T-helper 17 cell (primary cell): ENCODE measurements at places on chromosomes 5 and 9.

DNA sequence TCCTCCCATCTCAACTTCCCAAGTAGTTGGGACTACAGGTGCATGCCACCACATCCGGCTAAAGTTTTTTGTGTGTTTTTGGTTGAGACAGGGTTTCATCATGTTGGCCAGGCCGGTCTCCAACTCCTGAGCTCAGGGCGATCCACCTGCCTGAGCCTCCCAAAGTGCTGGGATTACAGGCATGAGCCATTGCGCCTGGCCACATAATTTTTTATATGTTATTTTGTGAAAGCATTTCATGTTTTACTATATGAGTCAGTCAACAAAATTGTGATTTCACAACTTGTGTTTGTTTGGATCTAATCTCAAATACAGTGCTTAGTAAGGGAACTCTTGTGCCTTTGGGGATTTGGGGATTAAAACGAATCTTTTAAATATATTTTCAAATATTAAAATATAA lies 20.0 kb upstream of the FAM120AOS start:
- DNase-seq, result no peak
- H3K4me3 ChIP-seq, result no peak overlapping the region
- peaks cover 34% of the 10 kb centered on the region for H3K4me1 ChIP-seq
- H3K27me3 ChIP-seq, result no peaks in the 10 kb centered on the region
- peaks cover 5% of the 10 kb centered on the region for H3K36me3 ChIP-seq
- H3K27ac ChIP-seq, result no peak overlapping the region

DNA sequence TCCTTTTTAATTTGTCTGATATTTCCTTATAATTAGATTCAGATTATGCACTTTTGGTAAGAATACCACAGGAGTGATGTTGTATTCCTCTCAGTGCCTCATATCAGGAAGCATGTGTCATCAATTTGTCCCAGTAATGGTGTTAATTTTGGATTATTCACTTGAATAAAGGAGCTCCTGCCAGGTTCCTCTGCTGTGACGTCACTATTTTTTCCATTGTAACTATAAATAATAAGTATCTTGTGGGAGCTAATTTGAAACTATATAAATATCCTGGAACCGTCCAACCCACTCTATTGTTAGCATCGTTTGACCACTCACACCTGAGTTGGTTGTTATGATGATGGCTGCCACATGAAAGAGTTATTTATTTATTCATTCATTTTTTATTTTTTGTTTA lies 107.9 kb downstream of the INVS start:
- peaks cover 8% of the 10 kb centered on the region for H3K4me1 ChIP-seq
- H3K27me3 ChIP-seq, result no peaks in the 10 kb centered on the region
- no peak overlapping the region for H3K27ac ChIP-seq
- peaks cover 2% of the 10 kb centered on the region for H3K36me3 ChIP-seq

DNA sequence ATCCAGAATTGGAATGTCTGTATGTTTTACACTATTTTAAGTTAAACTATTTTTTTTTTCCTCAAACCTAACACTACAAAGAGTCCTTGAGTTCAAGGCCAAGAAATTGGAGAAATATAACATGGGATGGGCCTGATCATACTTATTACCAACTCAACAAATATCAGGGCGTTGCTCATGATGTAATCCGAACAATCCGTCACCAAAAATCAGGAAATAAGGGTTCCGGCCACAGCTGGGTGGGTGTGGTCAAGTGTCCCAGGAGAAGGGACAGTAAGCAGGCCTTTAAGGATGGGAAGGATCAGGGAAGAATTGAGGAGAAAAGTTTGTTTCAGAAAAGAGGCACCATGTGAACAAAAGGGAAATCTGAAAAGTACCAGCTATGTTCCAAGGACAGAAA lies 29.8 kb downstream of the MED27 start:
- peaks cover 22% of the 10 kb centered on the region for H3K4me1 ChIP-seq
- no peaks in the 10 kb centered on the region for H3K27me3 ChIP-seq
- H3K36me3 ChIP-seq, result peaks cover 5% of the 10 kb centered on the region
- DNase-seq, result no peak
- peak overlapping the region; percentile 29 for H3K27ac ChIP-seq
- no peak overlapping the region for H3K4me3 ChIP-seq

- peaks cover 20% of the 10 kb centered on the region for H3K4me1 ChIP-seq
- no peaks in the 10 kb centered on the region for H3K27me3 ChIP-seq
- peaks cover 8% of the 10 kb centered on the region for H3K36me3 ChIP-seq
- H3K27ac ChIP-seq, result peak overlapping the region; percentile 75
Observed at GRCh38 chr9:93010704-93011103, 47.8 kb upstream of the SUSD3 start.

- DNase-seq, result no peak
- peaks cover 21% of the 10 kb centered on the region for H3K27me3 ChIP-seq
- H3K4me1 ChIP-seq, result peaks cover 4% of the 10 kb centered on the region
- H3K4me3 ChIP-seq, result no peak overlapping the region
- H3K27ac ChIP-seq, result no peak overlapping the region
- H3K36me3 ChIP-seq, result no peaks in the 10 kb centered on the region
Observed at GRCh38 chr9:86075132-86076109, 23.9 kb downstream of the GOLM1 start.

- H3K27me3 ChIP-seq, result peaks cover 5% of the 10 kb centered on the region
- H3K27ac ChIP-seq, result no peak overlapping the region
- no peaks in the 10 kb centered on the region for H3K36me3 ChIP-seq
- H3K4me3 ChIP-seq, result no peak overlapping the region
Observed at GRCh38 chr5:38290028-38290653, 31.8 kb downstream of the EGFLAM start.

- no peak overlapping the region for H3K27ac ChIP-seq
- H3K4me3 ChIP-seq, result no peak overlapping the region
- peaks cover 66% of the 10 kb centered on the region for H3K27me3 ChIP-seq
- peaks cover 3% of the 10 kb centered on the region for H3K36me3 ChIP-seq
- DNase-seq, result no peak
Observed at GRCh38 chr5:133801955-133802751, 166.3 kb downstream of the C5orf15 start.

DNA sequence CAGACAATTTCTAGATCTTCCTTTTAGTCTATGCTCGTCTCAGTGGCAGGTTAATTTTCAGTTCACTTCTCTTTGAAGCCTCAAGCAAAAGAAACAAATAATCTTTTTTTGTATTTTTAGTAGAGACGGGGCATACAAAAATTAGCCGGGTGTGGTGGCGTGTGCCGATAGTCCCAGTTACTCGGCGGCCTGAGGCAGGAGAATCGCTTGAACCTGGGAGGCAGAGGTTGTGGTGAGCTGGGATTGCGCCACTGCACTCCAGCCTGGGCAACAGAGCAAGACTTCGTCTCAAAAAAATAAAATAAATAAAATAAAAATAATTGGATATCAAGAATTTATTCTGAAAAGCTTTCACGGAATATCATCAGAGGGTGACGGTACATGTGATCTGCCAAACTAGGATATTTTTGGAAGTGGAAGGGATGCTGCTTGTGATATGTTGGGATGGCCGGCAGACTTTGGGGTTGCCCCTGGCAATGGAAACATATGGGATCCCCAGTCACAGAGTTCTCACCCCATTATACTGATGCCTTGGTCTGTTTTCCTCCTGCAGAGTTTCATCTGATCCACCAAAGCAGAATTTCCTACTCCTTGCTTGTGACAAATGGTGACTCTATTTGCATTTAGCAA lies 7.6 kb upstream of the LCP2 start:
- no peaks in the 10 kb centered on the region for H3K36me3 ChIP-seq
- no peak overlapping the region for H3K4me3 ChIP-seq
- H3K27me3 ChIP-seq, result no peaks in the 10 kb centered on the region
- peak overlapping the region; percentile 96 for H3K27ac ChIP-seq
- no peak for DNase-seq

DNA sequence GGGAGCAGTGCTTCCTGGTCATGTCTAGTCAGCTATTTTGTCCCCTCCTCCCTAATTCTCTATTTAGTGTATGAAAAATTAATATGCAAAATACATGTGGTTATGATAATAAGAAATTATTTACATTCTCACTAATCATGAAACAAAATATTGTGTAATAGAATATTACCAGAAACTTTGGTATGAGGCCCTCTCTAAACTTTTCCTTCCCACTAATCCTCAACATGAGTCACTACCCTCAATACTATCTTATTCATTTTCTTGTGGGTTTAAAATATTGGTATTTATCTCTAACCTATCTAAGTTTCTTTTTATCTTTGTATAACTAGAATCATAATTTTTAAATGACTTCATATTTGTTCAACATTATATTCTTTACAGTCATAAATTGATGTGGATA lies 545.9 kb upstream of the PTPRD start:
- H3K27me3 ChIP-seq, result no peaks in the 10 kb centered on the region
- no peak overlapping the region for H3K27ac ChIP-seq
- H3K36me3 ChIP-seq, result no peaks in the 10 kb centered on the region

DNA sequence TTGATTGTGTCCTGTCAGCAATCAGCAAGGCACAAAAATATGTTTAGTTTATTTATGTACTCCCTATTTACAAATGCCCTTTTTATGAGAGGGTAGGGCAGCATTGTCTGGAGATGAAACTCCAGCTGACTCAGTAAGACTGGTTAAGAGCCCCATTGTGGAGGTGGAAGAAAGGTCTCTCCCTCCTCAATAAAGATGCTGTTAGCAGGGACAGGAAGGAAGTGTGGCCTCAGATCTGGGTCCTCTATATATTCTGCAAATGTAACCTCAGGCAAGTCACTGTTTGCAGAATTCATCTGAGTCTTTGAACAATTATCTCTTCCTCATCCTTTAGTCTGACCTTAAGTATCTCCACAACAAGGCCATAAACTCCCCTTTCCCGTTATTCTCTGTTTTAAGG lies 48.3 kb upstream of the TRAF1 start:
- peak overlapping the region; percentile 52 for H3K4me3 ChIP-seq
- no peak for DNase-seq
- H3K27me3 ChIP-seq, result no peaks in the 10 kb centered on the region
- H3K4me1 ChIP-seq, result peaks cover 13% of the 10 kb centered on the region

- peaks cover 5% of the 10 kb centered on the region for H3K36me3 ChIP-seq
- H3K27me3 ChIP-seq, result no peaks in the 10 kb centered on the region
Observed at GRCh38 chr5:141534492-141535213, 45.8 kb downstream of the PCDHGC5 start.

- peaks cover 24% of the 10 kb centered on the region for H3K27me3 ChIP-seq
- no peak for DNase-seq
- H3K36me3 ChIP-seq, result no peaks in the 10 kb centered on the region
- H3K4me1 ChIP-seq, result no peaks in the 10 kb centered on the region
- H3K4me3 ChIP-seq, result no peak overlapping the region
- H3K27ac ChIP-seq, result no peak overlapping the region
Observed at GRCh38 chr5:148147415-148147814, 20.9 kb upstream of the SPINK14 start.

GRCh38 chr9:4894076-4894475 lies 91.0 kb upstream of the JAK2 start:
- no peaks in the 10 kb centered on the region for H3K27me3 ChIP-seq
- H3K27ac ChIP-seq, result no peak overlapping the region
- no peaks in the 10 kb centered on the region for H3K4me1 ChIP-seq
- no peak overlapping the region for H3K4me3 ChIP-seq
- no peak for DNase-seq
- H3K36me3 ChIP-seq, result no peaks in the 10 kb centered on the region

DNA sequence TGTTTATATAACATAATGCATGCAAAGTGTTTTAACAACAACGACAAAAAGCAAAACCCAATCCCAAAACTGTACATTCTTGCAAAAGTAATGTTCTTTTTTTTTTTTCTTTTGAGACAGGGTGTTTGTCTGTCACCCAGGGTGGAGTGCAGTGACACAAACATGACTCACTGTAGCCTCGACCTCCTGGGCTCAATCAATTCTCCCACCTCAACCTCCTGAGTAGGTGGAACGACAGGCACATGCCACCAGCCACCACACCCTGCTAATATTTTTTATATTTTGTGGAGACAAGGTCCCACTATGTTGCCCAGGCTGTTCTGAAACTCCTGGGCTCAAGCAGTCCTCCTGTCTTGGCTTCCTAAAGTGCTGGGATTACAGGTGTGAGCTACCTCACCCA lies 13.6 kb upstream of the HAVCR1 start:
- H3K4me1 ChIP-seq, result no peaks in the 10 kb centered on the region
- DNase-seq, result no peak
- H3K27ac ChIP-seq, result no peak overlapping the region
- H3K36me3 ChIP-seq, result peaks cover 2% of the 10 kb centered on the region
- H3K27me3 ChIP-seq, result no peaks in the 10 kb centered on the region
- H3K4me3 ChIP-seq, result no peak overlapping the region

- peaks cover 10% of the 10 kb centered on the region for H3K4me1 ChIP-seq
- H3K4me3 ChIP-seq, result no peak overlapping the region
- DNase-seq, result no peak
- peaks cover 4% of the 10 kb centered on the region for H3K36me3 ChIP-seq
Observed at GRCh38 chr9:4575997-4576396, 85.7 kb downstream of the SLC1A1 start.

- H3K4me3 ChIP-seq, result peak overlapping the region; percentile 98
- H3K4me1 ChIP-seq, result peaks cover 26% of the 10 kb centered on the region
- peaks cover 2% of the 10 kb centered on the region for H3K36me3 ChIP-seq
- peak overlapping the region; percentile 93 for H3K27ac ChIP-seq
Observed at GRCh38 chr5:115545351-115545882, 842 bp upstream of the FEM1C start.

GRCh38 chr9:5531101-5531882 lies 21.0 kb downstream of the PDCD1LG2 start:
- peaks cover 3% of the 10 kb centered on the region for H3K36me3 ChIP-seq
- peak overlapping the region; percentile 77 for H3K4me3 ChIP-seq
- H3K27ac ChIP-seq, result peak overlapping the region; percentile 96
- no peak for DNase-seq
- peaks cover 31% of the 10 kb centered on the region for H3K4me1 ChIP-seq

- DNase-seq, result no peak
- H3K27ac ChIP-seq, result no peak overlapping the region
- no peak overlapping the region for H3K4me3 ChIP-seq
- no peaks in the 10 kb centered on the region for H3K4me1 ChIP-seq
- peaks cover 64% of the 10 kb centered on the region for H3K27me3 ChIP-seq
- peaks cover 5% of the 10 kb centered on the region for H3K36me3 ChIP-seq
Observed at GRCh38 chr5:74415695-74416102, 224.8 kb downstream of the ENC1 start.

- H3K27me3 ChIP-seq, result peaks cover 17% of the 10 kb centered on the region
- H3K36me3 ChIP-seq, result peaks cover 3% of the 10 kb centered on the region
- H3K4me1 ChIP-seq, result peaks cover 36% of the 10 kb centered on the region
- DNase-seq, result no peak
Observed at GRCh38 chr9:122091682-122092592, 1.2 kb downstream of the TTLL11 start.

DNA sequence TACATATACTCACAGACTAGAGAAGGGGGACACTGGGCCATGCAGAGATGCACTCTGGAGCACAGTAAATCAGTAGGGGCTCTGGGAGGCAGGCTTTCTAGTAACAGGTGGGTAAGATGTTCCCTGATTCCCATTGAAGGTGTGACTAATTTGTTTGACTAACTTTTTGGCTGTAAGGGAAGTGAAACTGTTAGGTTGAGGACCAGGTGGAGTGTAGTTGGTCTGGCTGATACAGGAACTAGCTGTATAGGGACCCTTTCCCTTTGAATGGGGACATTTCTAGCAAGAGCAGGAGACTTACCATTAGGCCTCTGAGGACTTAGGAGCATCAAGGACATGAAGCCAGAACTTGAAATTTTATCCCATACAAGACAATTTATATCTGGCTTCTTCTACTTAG lies 989.6 kb upstream of the COX7C start:
- no peaks in the 10 kb centered on the region for H3K4me1 ChIP-seq
- H3K27ac ChIP-seq, result no peak overlapping the region
- no peak for DNase-seq
- no peaks in the 10 kb centered on the region for H3K27me3 ChIP-seq

GRCh38 chr5:146862641-146863040 lies 15.9 kb downstream of the PPP2R2B start:
- no peak overlapping the region for H3K4me3 ChIP-seq
- peaks cover 6% of the 10 kb centered on the region for H3K36me3 ChIP-seq
- peaks cover 15% of the 10 kb centered on the region for H3K4me1 ChIP-seq

- H3K27ac ChIP-seq, result no peak overlapping the region
- H3K4me1 ChIP-seq, result peaks cover 6% of the 10 kb centered on the region
- H3K27me3 ChIP-seq, result no peaks in the 10 kb centered on the region
- H3K36me3 ChIP-seq, result peaks cover 5% of the 10 kb centered on the region
- no peak for DNase-seq
- no peak overlapping the region for H3K4me3 ChIP-seq
Observed at GRCh38 chr9:98240475-98240874, 15.0 kb downstream of the TBC1D2 start.
